ENCODE measurements at places on chromosomes 3 and 15. TPM values are rescaled to one million over a fixed set of nuclear protein-coding genes. Genes with fewer than 3 reads are reported as not detected.

DNA sequence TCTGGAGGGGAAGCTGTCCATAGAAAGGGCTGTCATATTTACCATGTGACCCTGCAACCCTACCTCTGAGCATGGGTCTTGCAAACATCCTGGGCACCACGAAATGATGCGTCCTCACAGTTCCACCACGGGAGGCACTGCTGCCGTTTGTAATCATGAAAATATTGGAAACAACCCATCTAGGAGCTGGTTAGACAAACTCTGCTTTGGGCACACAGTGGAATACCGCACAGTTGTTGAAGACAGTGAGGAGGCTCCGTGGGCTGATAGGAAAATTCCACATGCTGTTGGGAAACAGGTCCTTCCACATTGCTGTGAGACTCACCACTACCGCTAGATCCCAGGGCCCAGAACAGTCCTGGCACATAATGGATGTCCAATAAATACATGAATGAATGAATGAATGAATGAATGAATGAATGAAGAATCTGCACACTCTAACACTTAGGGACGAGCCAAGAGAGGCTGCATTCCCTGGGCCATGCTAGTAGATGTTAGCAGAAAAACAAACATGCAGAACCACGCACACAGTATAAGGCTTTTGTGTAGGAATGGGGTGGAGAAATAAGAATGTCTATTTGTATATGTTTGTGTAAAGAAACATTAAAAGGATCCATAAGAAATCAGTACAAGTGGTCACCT lies 40.6 kb downstream of the TPRA1 start:
- DNase-seq, result no peak

DNA sequence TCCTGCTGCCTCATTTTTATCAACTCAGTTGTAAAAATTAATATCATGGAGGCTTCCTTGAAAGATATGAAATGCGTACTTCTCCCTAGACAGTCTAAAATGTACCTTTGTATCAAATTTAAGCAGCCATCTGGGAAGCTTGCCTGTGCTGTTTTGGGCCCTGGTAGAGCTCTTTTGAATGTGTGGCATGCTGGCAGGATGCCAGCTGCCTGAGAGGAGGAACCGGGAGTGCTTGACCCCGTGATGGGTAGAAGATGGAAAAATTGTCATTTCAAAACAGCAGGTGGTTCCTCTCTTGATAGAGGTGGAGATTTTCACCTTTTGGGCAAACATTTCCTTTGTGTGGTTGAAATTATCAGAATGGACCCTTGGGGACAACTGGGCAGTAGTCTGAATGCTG lies 245.3 kb downstream of the RPLP1 start:
- DNase-seq, result no peak

DNA sequence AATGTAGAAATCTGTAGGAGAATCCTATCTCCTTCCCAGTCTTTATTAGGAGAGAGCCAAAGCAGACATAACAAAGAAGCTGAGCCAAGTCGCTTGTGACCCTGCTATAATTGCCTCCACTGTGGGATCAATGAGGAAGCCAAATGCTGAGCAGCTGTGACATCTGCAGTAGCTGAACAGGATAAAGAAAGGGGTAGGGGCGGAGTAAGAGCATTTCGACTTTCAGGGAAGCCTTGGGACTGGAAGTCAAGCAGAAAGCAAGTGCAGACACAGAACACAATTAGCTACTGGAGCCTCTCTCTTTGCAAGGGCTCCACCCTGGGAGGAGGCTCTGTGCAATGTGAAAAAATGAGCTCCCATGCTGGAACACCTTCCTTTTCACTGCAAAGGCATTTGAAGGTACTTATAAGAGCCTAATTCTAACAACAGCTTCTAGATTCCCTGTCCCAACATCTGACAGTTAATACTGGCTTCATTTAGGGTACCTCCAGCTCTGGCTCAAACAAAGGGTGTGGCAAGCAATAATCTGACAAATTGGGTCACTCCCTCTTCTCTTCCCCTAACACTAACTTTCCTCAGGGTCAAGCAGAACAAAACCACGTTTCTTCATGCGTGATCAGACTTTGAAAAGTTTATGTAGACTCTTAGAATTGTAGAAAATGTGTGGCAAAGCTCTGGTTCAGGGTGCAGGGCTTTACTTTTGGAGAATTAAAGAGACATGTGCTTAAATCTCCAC lies 166.4 kb downstream of the CADPS start:
- peak; percentile 37 for DNase-seq

DNA sequence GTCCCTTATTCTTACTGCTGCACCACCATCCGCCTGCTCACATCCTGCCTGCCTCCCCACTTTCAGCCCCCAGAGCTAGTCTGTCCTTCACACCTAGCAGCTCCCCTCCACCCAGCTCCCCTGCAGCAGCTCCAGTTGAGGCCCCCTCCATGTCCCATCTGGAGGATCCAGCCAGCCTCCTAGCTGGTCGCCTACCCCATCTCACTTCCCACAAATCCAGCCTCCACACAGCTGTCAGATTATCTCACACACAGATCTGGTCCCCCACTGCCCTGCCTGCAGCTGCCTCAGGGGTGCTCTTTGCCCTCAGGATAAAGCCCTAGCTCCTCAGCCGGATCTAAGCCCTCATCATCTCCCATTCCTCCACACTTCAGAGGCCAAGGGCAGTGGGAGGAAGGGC lies 8.8 kb upstream of the SEMA7A start:
- no peak for DNase-seq

DNA sequence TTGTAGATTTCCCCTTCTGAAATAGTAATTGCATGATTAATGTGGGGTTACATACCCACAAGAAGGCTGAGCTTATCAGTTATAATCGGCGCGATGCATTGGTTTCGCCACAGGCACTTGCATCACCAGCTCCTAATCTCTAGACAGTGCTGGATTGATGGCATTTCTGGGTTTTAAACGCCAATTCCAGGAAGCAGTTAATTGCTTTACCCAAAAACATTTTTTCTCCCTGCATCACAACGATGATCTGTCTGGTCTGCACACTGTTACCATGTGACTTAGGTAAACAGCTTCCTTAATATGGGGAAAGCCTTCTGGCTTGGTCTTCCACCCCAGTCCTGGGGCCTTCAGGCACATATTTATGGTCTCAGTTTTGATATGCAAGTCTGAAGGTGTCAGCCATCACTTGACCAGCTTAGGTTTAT lies 70.0 kb upstream of the HEG1 start:
- no peak for DNase-seq

DNA sequence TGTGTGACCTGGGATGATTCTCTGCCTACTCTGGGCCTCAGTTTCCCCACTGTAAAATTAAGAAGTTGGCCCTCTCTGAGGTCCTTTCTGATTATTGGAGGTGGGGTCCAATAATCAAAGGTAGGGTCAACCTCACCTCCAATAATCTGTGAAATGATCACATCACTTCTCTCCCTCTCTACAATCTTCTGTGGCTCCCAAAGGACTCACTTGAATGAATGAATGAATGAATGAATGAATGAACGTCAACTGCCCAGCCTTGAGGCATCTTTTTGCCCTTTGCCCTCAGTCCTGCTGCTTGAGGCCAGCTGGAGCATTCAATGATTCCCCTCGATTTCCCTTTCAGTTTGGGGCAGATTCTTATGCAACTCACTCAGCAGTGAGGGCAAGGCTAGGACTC lies 26.7 kb upstream of the GRIP2 start:
- no peak for DNase-seq

The ADAMTS17 gene
- polyA plus RNA-seq, result 5.2 TPM

The NR2E3 gene
- polyA plus RNA-seq, result 9.5 TPM

GRCh38 chr3:117488983-117489382 lies 779.4 kb downstream of the TUSC7 start:
- DNase-seq, result no peak

GRCh38 chr3:18761530-18761929 lies 336.4 kb upstream of the SATB1 start:
- no peak for DNase-seq

GRCh38 chr3:8737823-8738222 lies 4.2 kb downstream of the CAV3 start:
- DNase-seq, result no peak

- no peak for DNase-seq
Observed at GRCh38 chr3:54527953-54528352, 399.9 kb downstream of the LRTM1 start.

DNA sequence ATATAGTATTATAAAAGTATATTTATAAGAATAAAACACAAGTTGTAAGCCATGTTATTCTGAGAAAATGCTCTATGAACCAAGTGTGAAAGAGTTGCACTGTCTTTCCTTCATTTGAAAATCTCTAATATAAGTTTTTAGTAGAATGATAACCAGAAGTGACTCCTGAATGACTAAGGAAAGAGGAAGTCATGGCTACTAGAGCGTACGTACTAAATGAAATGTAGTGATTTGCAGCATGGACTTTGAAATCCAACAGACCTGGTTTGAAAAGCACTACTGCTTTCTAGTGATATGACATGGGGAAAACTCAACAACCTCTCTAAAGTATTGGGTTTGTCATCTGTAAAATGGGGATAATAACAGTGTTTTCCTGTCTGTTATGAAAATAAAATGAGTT lies 10.3 kb upstream of the DNAJC13 start:
- no peak for DNase-seq

- DNase-seq, result no peak
Observed at GRCh38 chr3:29057326-29057725, 223.5 kb upstream of the RBMS3 start.

GRCh38 chr3:50068134-50068533 lies 20.6 kb upstream of the RBM5 start:
- no peak for DNase-seq

The TEX55 gene
- not detected for polyA plus RNA-seq

The ZNF80 gene
- not detected for polyA plus RNA-seq

DNA sequence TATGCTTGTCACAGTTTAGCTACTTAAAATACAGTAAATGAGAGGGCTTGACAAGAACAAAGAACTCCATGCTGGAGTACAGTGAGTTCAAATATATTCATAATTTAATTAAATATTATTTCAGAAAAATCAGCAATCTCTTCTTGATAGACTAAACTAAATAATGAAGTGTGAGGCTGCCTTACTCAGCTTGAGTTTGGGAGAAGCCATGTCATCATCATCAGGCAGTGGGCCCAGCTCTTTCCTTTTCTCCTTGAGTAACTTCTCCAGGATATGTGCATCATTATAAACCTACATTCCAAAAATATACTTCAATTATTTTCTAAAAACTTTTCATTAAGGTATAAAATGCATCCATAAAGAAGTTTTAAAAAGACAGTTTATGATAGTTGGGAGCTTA lies 70.5 kb downstream of the PBRM1 start:
- no peak for DNase-seq

DNA sequence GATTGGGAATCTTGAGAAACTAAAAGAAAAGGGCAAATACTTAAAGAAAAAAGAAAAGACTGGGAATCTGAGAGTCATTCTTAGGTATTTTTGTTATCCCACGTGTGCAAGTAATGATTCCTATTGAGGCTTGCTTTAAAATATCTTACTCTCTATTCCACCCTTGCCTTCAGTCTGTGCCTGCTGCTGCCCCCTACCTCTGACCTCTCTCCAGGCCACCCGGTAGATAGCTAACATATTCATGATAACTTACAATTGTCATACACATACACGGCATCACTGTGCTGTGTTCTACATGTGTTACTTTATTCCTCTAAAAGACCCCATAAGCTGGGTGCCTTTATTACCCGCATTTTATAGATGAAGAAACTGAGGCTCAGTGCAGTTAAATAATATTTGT lies 27.8 kb upstream of the ATP13A3 start:
- no peak for DNase-seq

The CNTN3 gene
- polyA plus RNA-seq, result 2.7 TPM

DNA sequence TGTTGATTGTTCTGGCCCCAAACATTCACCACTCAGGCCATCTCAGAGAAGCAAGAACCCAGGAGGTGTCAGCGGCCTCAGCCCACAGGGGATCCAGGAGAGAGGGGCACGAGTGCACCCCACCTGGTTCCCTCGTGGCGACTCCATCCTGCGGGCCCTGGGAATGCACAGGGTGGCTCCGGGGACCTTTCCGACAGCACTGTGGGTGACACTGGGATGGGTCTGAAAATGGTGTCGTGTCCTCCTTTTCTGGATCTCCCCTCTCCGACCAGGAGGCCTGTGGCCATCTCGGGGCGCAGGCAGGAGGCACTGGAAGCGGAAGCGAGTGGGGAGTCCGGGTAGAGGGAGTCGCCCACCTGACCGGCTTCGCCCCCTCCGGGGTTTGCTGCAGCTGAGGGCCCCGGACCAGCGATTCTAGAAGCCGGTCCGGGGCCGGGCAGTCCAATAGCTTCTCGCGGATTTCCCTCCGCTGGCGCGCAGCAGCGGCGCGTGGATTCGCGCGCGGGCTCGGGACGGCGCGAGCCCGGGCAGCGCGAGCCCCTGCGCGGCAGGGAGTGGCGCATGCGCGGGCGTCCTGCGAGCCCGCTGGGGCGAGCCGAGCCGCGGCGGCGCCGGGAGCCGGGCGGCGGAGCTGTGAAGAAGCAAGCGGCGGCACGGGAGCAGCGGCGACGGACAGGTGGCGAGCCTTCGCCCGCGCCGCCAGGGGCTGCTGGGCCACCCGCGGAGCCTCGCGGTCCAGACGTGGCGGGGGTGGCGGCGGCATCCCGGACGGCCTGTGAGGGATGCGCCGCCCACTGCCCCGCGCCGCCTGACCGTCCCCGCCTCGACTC lies at the start of gene DOCK3:
Gene DOCK3 (plus strand): TSS at position 579 of the 830 bp plus-strand sequence. CDS start 337 bp downstream, outside the sequence.
- DNase-seq, result peak; percentile 45

- DNase-seq, result no peak
Observed at GRCh38 chr15:70826634-70827033, 27.3 kb downstream of the LARP6 start.

GRCh38 chr3:31841515-31841914 lies 139.5 kb downstream of the OSBPL10 start:
- DNase-seq, result no peak

DNA sequence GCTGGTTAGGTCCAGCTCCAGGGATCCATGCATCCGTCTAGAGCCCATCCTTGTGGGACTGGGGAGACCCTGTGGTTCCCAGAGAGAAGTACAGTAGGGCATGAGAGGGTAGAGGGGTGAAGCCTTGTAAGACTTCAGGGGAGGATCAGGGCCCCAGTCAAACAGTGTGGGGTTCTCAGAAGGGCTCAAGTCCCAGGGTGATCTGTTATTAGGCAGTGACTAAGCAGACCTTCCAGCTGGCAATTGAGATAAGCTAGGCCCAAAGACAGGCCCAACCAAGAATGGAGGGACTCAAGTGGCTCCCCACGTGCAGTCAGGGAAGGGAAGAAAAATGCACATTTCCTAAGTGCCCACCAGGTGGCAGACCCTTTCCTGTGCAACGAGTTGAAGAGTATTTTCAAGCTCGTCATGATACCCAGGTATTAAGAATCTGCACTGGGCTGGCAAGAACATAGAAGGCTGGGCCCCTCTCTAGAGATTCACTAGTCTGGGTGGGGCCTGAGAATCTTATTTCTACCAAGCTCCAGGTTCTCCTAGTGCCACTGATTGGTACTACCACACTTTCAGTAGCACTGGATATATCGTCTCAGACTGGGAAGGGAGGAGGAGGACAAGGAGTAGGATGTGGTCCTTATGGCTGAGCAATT lies 240.8 kb downstream of the NR1D2 start:
- DNase-seq, result peak; percentile 15

GRCh38 chr15:70907784-70908471 lies 15.3 kb downstream of the LRRC49 start:
- no peak for DNase-seq

The IQCH gene
- polyA plus RNA-seq, result 1.7 TPM

The GOLGA6L25 gene
- polyA plus RNA-seq, result not detected

DNA sequence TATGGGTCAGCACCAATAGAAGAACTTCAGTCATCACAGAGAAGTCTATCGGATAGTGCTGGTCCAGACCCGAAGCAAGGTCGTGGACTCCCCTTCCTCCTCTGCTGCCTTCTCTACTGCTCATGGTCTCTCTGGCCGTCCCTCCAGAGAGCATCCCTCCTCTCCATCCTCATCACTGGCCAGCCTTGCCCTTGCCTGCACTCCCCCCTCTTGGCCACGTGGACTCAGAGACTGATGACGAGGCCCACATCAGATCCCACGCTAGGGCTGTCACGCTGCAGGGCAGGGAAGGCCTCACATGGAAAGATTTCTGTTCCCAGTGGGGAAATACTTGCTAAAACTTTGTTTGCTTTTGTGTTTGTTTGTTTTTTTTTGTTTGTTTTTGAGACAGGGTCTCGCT lies 35.3 kb downstream of the IGDCC3 start:
- DNase-seq, result no peak
